PC-3 (cell line): ENCODE measurements at places on chromosomes 2 and 18. TPM values are rescaled to one million over a fixed set of nuclear protein-coding genes. Genes with fewer than 3 reads are reported as not detected.
A peak's percentile ranks its signal among the peaks of the same experiment; 100 is the strongest.

- H3K4me1 ChIP-seq: no peaks in the 10 kb centered on the region
- H3K4me3 ChIP-seq: no peak overlapping the region
- no peaks in the 10 kb centered on the region for H3K36me3 ChIP-seq
Measured at GRCh38 chr18:9433671-9434121, 41.6 kb upstream of the RALBP1 start.

GRCh38 chr2:45905632-45905958 is 254.1 kb downstream of the PRKCE start:
- no peaks in the 10 kb centered on the region for H3K36me3 ChIP-seq
- H3K27me3 ChIP-seq: no peaks in the 10 kb centered on the region
- peaks cover 21% of the 10 kb centered on the region for H3K4me1 ChIP-seq
- no peak overlapping the region for H3K4me3 ChIP-seq
- no peak overlapping the region for H3K27ac ChIP-seq

DNA sequence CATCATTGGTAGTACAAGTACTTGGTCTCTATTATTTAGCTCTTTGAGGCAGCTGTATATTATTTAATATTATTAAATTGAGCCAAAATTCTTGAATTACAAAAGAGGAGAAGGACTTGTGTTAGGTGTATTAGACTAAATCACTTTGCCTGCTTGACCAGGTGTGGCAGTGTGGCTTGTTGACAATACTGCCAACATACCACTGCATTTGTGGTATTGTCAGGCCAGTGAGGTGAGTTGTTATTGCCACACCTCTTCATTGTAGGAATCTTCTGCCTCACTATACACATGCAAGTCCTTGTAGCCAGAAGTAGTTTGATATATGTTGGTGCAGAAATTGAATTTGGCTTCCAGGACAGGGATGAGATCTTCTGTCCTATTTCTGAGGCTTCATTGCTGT is 40.5 kb downstream of the CYP20A1 start:
- DNase-seq: peak; percentile 44
- H3K4me1 ChIP-seq: no peaks in the 10 kb centered on the region
- H3K27me3 ChIP-seq: no peaks in the 10 kb centered on the region
- H3K4me3 ChIP-seq: no peak overlapping the region
- no peak overlapping the region for H3K27ac ChIP-seq
- H3K36me3 ChIP-seq: peaks cover 23% of the 10 kb centered on the region

DNA sequence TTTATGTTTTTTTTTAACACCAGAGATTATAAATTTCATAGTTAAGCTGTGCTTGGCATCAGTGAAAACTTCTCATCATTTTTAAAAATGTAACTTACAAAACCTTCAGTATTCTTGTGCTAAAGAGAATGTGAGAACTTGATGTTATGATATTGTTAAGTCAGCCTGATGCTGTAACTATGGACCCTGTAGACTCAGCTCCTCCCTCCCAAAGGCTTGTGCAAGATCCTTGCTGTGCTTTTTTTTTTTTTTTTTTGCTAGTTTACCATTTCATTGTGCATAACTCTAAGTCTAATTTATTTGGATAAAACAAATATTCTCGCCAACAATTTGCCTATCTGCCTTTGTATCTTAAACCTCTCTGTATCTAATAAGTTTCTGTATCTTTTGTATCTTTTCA is 12.9 kb upstream of the TFPI start:
- DNase-seq: no peak
- H3K27ac ChIP-seq: no peak overlapping the region
- H3K4me1 ChIP-seq: no peaks in the 10 kb centered on the region
- no peaks in the 10 kb centered on the region for H3K36me3 ChIP-seq
- H3K4me3 ChIP-seq: no peak overlapping the region

- H3K27me3 ChIP-seq: no peaks in the 10 kb centered on the region
- peak overlapping the region; percentile 31 for H3K27ac ChIP-seq
- H3K36me3 ChIP-seq: peaks cover 18% of the 10 kb centered on the region; the same call in 1 of the 2 replicates
- peak; percentile 42 for DNase-seq
- H3K4me3 ChIP-seq: no peak overlapping the region
Measured at GRCh38 chr2:54524226-54524991, 68.3 kb downstream of the SPTBN1 start.

DNA sequence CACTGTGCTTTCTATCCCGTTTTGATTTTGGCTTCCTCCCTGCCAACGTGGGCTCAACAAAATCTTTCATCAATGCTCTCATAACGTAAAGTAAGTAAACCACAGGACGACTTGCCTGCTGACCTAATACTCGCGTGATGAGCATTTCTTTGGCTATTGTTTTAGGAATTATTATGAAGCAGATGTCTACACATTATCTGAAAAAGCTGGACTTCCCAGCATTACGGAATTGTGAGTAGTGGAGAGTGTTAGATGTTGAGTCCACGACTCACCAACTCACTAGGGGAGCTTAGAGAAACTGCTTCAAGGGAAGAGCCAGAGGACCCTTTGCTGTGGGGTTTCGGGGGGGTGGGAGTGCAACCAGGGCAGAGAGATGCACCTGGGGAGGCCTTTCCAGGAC is 21.9 kb downstream of the HJURP start:
- peaks cover 27% of the 10 kb centered on the region for H3K36me3 ChIP-seq
- H3K27me3 ChIP-seq: no peaks in the 10 kb centered on the region
- H3K27ac ChIP-seq: no peak overlapping the region
- H3K4me1 ChIP-seq: no peaks in the 10 kb centered on the region
- H3K4me3 ChIP-seq: no peak overlapping the region
- no peak for DNase-seq

- no peaks in the 10 kb centered on the region for H3K27me3 ChIP-seq
- H3K27ac ChIP-seq: no peak overlapping the region
- H3K36me3 ChIP-seq: peaks cover 50% of the 10 kb centered on the region
- H3K4me3 ChIP-seq: no peak overlapping the region
- H3K4me1 ChIP-seq: peaks cover 22% of the 10 kb centered on the region
Measured at GRCh38 chr2:9343524-9343923, 79.8 kb downstream of the ITGB1BP1 start.

DNA sequence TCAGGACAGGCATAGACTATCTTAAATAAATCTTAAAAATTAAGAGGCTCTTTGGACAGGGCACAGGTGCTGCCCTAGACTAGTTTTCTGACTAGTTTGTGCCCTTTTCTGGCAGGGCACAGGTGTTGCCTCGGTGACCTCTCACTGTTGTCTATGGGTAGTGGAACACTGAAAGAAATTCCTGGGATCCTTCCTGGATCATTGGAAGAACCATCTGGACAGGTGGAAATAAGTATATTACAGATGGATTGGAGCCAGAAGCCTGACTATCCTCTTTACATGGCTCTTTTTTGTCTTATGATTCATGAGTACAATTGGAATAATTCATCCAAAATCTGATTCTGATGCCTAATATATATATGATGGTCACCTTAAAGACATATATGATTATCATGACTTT is 286.6 kb downstream of the RIT2 start:
- no peak for DNase-seq
- no peak overlapping the region for H3K27ac ChIP-seq
- no peaks in the 10 kb centered on the region for H3K36me3 ChIP-seq
- H3K27me3 ChIP-seq: no peaks in the 10 kb centered on the region

- H3K27ac ChIP-seq: peak within 1 kb of the TSS; percentile 97
- H3K27me3 ChIP-seq: no peaks in the 10 kb centered on the region
- no peaks in the 10 kb centered on the region for H3K36me3 ChIP-seq
- peak; percentile 83 for DNase-seq
- peaks cover 30% of the 10 kb centered on the region for H3K4me1 ChIP-seq
- peak within 1 kb of the TSS; percentile 95 for H3K4me3 ChIP-seq
Measured at GRCh38 chr2:240435457-240435947, at the start of gene GPC1. GPC1 (plus strand) TSS chr2:240435663; CDS start chr2:240435919, 256 bp downstream.

DNA sequence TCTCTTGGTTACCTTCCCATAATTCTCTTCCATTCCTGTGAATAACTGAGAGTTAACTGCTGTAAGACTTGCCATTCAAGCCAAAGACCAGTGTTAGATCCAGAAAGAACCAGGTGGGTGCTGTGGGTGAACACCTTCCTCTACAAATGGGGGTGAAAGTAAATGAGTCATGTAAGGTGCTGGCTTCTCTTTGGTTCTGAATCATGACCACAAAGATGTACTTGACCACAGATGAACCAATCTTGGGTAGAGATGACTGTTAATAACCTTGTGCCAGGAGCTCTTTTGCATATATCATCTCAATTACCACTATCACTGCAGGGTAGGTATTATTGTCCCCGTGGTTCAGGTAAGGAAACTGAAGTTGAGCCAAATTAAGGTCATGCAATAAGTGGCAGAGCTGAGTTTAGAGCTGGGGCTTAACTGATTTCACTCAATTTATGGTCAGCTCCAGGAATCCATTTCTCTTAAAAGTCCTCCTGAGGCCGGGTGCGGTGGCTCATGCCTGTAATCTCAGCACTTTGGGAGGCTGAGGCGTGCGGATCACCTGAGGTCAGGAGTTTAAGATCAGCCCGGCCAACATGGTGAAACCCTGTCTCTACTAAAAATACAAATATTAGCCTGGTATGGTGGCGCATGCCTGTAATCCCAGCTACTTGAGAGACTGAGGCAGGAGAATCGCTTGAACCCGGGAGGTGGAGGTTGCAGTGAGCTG is 244.9 kb upstream of the CXCR4 start:
- no peaks in the 10 kb centered on the region for H3K36me3 ChIP-seq
- no peak overlapping the region for H3K4me3 ChIP-seq
- DNase-seq: no peak
- H3K4me1 ChIP-seq: no peaks in the 10 kb centered on the region
- peaks cover 31% of the 10 kb centered on the region for H3K27me3 ChIP-seq
- H3K27ac ChIP-seq: no peak overlapping the region

- no peak for DNase-seq
- no peaks in the 10 kb centered on the region for H3K27me3 ChIP-seq
- no peaks in the 10 kb centered on the region for H3K36me3 ChIP-seq
- H3K27ac ChIP-seq: no peak overlapping the region
Measured at GRCh38 chr2:161703863-161704262, 79.6 kb downstream of the SLC4A10 start.

- H3K4me1 ChIP-seq: peaks cover 11% of the 10 kb centered on the region
- peak within 1 kb of the TSS; percentile 64 for H3K4me3 ChIP-seq
- H3K27me3 ChIP-seq: no peaks in the 10 kb centered on the region
- peak; percentile 50 for DNase-seq
- H3K36me3 ChIP-seq: no peaks in the 10 kb centered on the region
Measured at GRCh38 chr2:24049485-24050021, at the start of gene FKBP1B. FKBP1B (plus strand) TSS chr2:24049741; CDS start chr2:24049850, 109 bp downstream.

GRCh38 chr2:205386109-205386508 is 296.2 kb upstream of the NRP2 start:
- no peak for DNase-seq
- no peak overlapping the region for H3K4me3 ChIP-seq
- no peaks in the 10 kb centered on the region for H3K27me3 ChIP-seq
- H3K4me1 ChIP-seq: no peaks in the 10 kb centered on the region; the same call in 1 of the 2 replicates

DNA sequence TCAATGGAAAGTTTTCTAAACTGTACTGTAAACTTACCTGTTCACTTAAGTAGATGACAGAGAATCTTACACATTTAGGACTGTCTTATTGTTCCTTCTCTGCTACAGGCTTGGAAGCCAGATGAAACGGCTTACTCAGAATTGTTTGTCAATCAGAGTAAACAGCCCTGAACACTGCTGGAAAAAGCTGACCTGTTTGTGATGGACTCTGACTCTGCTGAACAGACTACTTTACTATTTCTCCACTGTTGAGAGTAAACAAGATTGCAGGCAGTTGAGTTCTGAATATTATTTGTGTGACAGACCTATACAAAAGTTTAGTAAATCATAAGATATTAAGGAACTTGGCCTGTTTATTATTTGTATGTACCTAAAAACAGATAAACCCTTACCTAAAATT is 99.0 kb downstream of the NOL10 start:
- H3K4me1 ChIP-seq: peaks cover 28% of the 10 kb centered on the region
- peaks cover 58% of the 10 kb centered on the region for H3K36me3 ChIP-seq
- no peak overlapping the region for H3K4me3 ChIP-seq
- no peak overlapping the region for H3K27ac ChIP-seq
- no peak for DNase-seq

- H3K4me1 ChIP-seq: no peaks in the 10 kb centered on the region
- no peaks in the 10 kb centered on the region for H3K36me3 ChIP-seq
- no peak overlapping the region for H3K27ac ChIP-seq
- DNase-seq: no peak
Measured at GRCh38 chr2:172745636-172746035, 10.0 kb downstream of the RAPGEF4 start.

GRCh38 chr18:6979954-6980353 is 137.6 kb downstream of the LAMA1 start:
- no peak overlapping the region for H3K27ac ChIP-seq
- DNase-seq: no peak
- H3K36me3 ChIP-seq: no peaks in the 10 kb centered on the region
- peaks cover 69% of the 10 kb centered on the region for H3K27me3 ChIP-seq
- no peak overlapping the region for H3K4me3 ChIP-seq

GRCh38 chr2:45913539-45913938 is 262.1 kb downstream of the PRKCE start:
- no peaks in the 10 kb centered on the region for H3K36me3 ChIP-seq
- H3K4me1 ChIP-seq: peaks cover 18% of the 10 kb centered on the region
- H3K27me3 ChIP-seq: no peaks in the 10 kb centered on the region
- no peak overlapping the region for H3K4me3 ChIP-seq
- H3K27ac ChIP-seq: no peak overlapping the region

GRCh38 chr2:68222287-68222686 is 30.0 kb downstream of the PPP3R1 start:
- H3K36me3 ChIP-seq: no peaks in the 10 kb centered on the region
- no peak overlapping the region for H3K4me3 ChIP-seq
- H3K4me1 ChIP-seq: no peaks in the 10 kb centered on the region
- no peak for DNase-seq
- no peaks in the 10 kb centered on the region for H3K27me3 ChIP-seq

DNA sequence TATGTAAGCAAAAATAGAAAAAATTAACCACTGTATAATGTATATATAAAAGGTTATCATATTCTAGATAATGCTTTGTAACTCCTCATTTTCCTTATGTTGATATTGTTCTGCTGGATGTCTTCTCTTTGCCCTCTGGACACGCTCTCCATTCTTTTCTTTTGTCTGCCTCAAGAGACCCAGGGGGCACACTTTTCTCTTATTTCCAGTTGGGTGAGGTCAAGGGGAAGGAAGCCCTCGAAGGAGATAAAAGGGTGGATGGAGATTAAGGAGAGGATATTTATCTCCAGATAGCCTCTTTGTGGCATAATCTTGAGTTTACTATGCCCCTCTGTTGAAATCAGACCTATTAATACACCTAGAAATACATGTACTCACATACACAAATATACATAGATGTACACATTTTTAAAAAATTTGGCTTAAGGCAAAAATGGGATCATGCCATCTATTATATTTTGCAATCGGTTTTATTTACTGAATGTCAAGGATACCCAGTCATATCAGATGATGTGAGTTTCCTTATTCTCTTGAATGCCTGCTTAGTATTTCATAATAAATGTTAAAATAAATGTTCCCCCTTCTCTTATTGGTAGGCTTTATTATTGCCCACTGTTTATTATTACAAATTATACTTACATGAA is 65.3 kb downstream of the LCLAT1 start:
- peaks cover 43% of the 10 kb centered on the region for H3K4me1 ChIP-seq
- no peaks in the 10 kb centered on the region for H3K36me3 ChIP-seq
- peak; percentile 40 for DNase-seq

- DNase-seq: no peak
- no peak overlapping the region for H3K4me3 ChIP-seq
- no peaks in the 10 kb centered on the region for H3K4me1 ChIP-seq
- H3K36me3 ChIP-seq: no peaks in the 10 kb centered on the region
Measured at GRCh38 chr2:128735296-128735960, 416.8 kb upstream of the HS6ST1 start.

The VWA3B gene
- not detected in 2 replicates for total RNA-seq

The RUFY4 gene
- total RNA-seq: not detected in 2 replicates

The ABCG5 gene
- not detected in 2 replicates for total RNA-seq

The CKAP2L gene
- 16.0 and 20.7 TPM in 2 replicates for total RNA-seq

The RAB6C gene
- 0.04 TPM in 1 of 2 replicates, not detected in the other for total RNA-seq

The EHD3 gene
- 3.2 and 4.4 TPM in 2 replicates for total RNA-seq

The VIT gene
- not detected in 2 replicates for total RNA-seq

The HES6 gene
- 9.8 and 19.6 TPM in 2 replicates for total RNA-seq

The ARHGEF33 gene
- total RNA-seq: 0.04 and 0.06 TPM in 2 replicates
